Erythroblast (primary cell): ENCODE measurements at places on chromosomes 3 and 15.

- DNase-seq, result peak; percentile 61
These were observed 27.1 kb downstream of the CGGBP1 start for GRCh38 chr3:88031642-88032077.

- DNase-seq, result peak; percentile 12
These were observed 7.8 kb upstream of the DAG1 start for GRCh38 chr3:49462222-49462621.

- no peak for DNase-seq
These were observed 31.1 kb upstream of the INSYN1 start for GRCh38 chr15:73784291-73784690.

DNA sequence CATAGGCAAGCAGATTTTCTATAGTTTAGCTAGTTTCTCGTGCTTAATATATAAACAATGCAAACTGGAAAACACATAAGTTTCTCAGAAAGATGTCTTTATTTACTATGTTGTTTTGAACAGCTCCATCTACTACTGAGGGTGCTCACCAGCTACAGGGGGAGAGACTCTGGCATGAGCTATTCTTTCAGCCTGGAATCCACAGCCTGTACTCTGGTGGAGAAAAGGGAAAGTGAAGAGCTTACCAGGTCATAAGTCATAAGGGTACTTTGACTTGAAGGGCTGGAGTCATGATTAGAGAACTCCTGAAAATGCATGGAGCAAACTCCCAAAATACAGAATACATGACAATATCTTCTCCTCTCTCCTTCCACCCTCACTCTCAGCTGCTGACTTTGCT, 4.4 kb upstream of the AVEN start:
- DNase-seq, result no peak

- peak; percentile 46 for DNase-seq
These were observed 14.7 kb downstream of the SHOX2 start for GRCh38 chr3:158091531-158091930.

- DNase-seq, result no peak
These were observed 26.1 kb upstream of the MGLL start for GRCh38 chr3:127848131-127849129.

- DNase-seq, result no peak
These were observed 248.8 kb downstream of the MBNL1 start for GRCh38 chr3:152517502-152517901.

DNA sequence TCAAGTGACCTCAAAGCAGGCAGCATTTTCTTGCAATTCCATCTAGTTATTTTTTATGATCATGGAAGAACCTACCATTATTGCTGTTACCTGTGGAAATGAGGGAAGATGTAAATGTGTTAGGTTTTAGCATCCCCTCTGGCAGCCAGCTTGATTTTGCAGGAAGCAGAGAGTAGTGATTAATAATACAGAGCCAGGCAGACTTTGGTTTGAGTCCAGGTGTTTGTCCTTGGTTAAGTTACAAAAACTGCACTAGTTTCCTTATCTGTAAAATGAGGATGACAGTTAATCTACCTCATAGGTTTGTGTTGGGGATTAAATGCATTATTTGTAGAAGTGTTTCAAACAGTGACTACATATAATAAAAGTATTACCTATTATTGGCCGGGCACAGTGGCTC, 6.7 kb upstream of the ZNF621 start:
- no peak for DNase-seq

- DNase-seq, result no peak
These were observed 63.1 kb downstream of the MYH15 start for GRCh38 chr3:108447096-108447847.

DNA sequence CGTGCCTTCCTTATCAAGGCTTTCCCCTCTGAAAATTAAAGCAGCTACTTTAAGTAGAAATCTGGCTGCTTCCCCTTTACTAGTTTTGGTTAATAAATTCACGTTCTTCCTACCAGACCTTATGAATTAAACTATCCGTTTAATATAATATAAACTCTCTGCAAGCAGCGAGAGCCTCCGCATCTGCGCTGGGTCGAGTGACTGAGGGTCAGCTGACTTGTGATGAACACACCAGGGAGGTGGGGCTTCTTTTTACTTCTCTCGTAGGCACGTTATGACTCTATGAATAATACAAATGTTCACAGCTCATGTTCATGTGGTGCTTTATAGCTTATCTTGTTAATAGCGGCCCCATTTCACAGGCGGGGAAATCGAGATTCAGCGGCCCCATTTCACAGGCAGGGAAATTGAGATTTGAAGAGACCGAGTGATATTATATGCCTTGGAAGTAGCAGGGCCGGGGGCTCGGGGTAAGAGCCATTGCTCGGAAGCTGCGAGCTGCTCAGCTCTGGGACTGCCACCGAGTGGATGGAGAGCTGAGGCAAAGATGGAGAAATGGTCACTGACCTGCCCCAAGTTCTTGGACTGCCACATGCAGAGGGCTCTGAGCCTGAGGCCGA, 8.3 kb downstream of the MUC4 start:
- DNase-seq, result no peak

GRCh38 chr15:65887565-65887964, 18.3 kb downstream of the RAB11A start:
- DNase-seq, result no peak

DNA sequence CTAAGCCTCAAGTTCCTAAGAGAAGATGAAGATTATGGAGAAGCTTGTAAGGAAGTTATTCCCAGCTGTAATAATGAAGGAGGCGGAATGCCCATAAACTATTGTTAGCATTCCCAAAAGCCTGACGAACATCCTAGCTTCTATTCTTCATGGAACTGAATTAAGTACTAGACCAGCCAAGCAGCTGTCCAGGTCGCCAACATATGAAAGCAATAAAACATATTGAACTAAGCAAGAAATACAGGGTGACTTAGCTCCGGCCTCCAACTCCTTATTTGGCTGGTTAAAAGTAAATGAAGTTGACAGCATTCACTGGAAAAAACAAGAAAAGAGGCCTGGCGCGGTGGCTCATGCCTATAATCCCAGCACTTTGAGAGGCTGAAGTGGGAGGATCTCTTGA, 174.0 kb upstream of the TPM1 start:
- no peak for DNase-seq

GRCh38 chr3:62387251-62387650, 13.9 kb upstream of the FEZF2 start:
- DNase-seq, result no peak

- no peak for DNase-seq
These were observed 443.2 kb upstream of the TBL1XR1 start for GRCh38 chr3:177640319-177640965.
